A549 treated with RU486 at 1 μM for 4 hours (cell line): ENCODE measurements at places on chromosomes 6 and 20. TPM values are rescaled to one million over a fixed set of nuclear protein-coding genes. Genes with fewer than 3 reads are reported as not detected.

TCF21 gene
- 0.03 to 0.11 TPM (median 0.09 TPM) in 5 replicates for total RNA-seq

RIMS4 gene
- total RNA-seq, result 1.0 to 1.4 TPM (median 1.2 TPM) in 5 replicates

GSTA1 gene
- 0.26 TPM in 1 of 5 replicates, not detected in the others for total RNA-seq

MTFR2 gene
- total RNA-seq, result 7.7 to 13.6 TPM (median 13.1 TPM) in 5 replicates

ABHD16B gene
- not detected in 5 replicates for total RNA-seq

JARID2 gene
- 7.3 to 12.2 TPM (median 11.1 TPM) in 5 replicates for total RNA-seq

PRDM13 gene
- total RNA-seq, result 0.67 to 1.3 TPM (median 1.1 TPM) in 5 replicates

HSPA1A gene
- 157 to 340 TPM (median 232 TPM) in 5 replicates for total RNA-seq

LAMP5 gene
- total RNA-seq, result 0.05 TPM in 1 of 5 replicates, not detected in the others

PRRT1 gene
- total RNA-seq, result 0.59 to 0.97 TPM (median 0.74 TPM) in 5 replicates

BMP6 gene
- total RNA-seq, result 13.7 to 21.7 TPM (median 20.3 TPM) in 5 replicates

ZNF391 gene
- 0.17 to 0.38 TPM (median 0.27 TPM) in 5 replicates for total RNA-seq
